ENCODE measurements at places on chromosomes 11 and 22.

- DNase-seq: peak; percentile 49
These were observed 186.6 kb downstream of the ADAMTS15 start for GRCh38 chr11:130634961-130635473.

GRCh38 chr11:118607401-118608359 is at the start of gene PHLDB1:
PHLDB1 (plus strand) TSS chr11:118607615; CDS start chr11:118613837, 6,222 bp downstream.
- peak; percentile 72 for DNase-seq

DNA sequence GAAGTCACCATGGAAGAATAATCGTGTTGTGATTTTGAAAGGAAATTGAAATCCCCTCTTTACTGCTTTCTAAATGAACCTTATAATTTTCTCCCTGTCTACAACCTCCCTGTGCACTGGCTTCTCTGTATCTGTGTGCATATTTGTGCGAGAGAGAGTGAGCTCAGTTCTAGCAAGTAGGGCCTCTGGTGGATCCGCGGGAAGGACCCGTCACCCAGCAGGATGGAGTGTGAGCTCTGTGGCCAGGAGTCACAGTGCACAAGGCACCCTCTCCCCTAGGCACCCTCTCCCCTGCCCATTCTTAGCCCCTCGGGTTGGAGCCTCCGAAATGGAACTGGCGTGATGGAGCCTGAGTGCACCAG is 109.0 kb downstream of the TRIM29 start:
- DNase-seq: no peak

DNA sequence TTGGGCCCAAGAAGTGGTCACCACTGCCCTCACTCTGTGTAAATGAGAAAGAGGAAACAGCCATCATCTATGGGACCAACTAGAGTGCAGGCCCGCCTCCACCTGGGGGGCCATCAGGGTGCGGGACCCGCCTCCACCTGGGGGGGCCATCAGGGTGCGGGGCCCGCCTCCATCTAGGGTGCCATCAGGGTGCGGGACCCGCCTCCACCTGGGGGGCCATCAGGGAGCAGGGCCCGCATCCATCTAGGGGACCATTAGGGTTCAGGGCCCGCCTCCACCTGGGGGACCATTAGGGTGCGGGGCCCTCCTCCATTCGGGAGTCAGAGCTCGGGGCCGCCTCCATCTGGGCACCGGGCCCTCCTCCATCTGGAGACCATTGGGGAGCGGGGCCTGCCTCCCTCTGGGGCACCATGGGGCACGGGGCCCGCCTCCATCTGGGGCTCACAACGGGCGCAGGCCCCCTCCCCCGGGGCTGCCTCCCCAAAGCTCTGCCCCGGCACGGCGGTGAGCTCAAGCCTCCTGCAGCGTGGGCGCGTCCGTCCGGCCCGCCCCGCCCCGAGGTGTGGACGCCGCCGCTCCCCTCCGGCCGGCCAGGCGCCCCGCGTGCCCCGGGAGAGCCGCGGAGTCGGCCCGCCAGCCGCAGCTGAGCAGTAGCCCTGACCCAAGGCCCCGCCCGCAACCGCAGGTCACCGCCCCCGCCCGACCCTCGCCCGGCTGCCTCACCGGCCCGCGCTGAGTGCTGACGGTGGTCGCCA is 512 bp downstream of the TOLLIP start:
- no peak for DNase-seq

- peak; percentile 14 for DNase-seq
These were observed 58.4 kb upstream of the RASSF10 start for GRCh38 chr11:12950670-12951069.

DNA sequence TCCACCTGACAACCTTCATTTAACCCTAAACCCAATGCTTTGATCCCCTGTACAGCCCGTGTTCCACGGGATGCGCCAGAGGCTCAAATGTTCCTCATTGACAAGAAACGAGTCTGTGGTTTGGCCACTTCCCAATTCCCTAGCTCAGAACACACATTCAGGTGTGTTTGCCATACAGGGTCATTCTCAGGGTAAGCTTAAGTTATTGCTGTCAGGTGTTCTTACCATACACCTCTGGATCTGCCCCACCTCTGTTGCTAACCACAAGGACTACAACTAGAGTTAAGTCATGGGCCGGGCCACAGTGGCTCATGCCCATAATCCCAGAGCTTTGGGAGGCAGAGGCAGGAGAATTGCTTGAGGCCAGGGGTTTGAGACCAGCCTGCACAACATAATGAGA is 45.6 kb upstream of the POLD3 start:
- no peak for DNase-seq

DNA sequence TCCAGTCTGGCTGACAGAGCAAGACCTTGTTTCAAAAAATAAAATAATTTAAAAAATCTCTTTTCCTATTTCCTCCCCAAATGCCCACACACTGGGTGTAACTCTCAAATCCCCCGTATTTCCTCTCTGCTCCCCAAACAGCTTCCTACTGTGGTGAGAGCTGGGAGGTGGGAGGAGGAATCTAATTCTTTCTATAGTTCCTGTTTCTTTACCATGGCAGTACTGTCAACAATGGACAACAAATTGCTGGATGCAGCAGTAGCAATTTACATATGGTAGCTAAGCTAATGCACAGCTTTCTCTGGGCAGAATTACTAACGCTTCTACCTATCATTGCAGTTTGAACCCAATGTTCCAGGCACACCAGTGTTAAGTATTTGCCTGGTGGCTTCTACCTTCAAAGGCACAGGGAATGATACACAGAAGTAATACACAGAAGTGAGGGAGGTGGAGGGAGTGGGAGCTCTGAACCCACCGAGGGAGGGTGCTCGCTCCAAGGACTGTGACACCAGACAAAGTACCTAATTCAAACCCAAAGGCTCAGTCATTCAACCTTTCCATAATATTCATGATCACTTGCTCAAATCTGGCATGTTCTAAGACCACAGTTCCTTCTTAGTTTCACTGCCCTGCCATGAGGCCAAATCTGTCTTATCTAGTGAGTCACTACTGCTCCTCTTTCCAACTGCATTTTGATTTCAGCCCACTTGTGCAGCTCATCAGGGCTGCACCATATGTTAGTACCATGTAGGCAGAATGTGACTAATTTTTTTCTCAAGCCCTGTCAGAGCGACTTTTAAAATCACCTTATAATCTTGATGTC is 37.9 kb downstream of the CELF1 start:
- DNase-seq: peak; percentile 81

- no peak for DNase-seq
These were observed 32.5 kb upstream of the GRAMD4 start for GRCh38 chr22:46587492-46588278.

DNA sequence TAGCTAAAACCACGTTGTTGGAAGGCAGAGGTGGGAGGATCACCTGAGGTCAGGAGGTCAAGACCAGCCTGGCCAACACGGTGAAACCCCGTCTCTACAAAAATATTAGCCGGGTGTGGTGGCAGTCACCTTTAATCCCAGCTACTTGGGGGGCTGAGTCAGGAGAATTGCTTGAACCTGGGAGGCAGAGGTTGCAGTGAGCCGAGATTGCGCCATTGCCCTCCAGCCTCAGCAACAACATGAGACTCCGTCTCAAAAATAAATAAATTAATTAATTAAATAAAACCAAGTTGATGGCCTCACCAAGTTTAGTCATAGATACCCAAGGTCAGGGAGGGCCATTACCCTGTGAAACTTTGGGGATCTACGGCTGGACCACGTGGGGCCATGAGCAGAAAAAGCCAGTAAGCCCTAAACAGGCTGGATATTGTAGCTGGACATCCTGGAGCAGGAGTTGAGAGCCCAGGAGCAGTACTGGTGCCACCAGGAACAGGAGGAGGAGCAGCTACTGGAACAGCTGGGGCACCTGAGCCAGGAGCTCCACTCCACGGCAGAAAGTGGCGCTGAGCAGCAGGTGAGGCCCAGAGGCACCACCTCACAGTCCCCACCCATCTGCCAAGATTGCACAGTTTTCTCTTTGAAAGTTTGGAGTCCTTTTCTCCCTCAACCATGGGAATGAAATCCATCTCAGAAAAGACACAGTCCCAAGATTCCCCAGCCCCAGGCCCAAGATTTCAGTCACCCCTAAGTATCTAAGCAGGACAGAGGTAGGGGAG is 50.5 kb downstream of the BTG4 start:
- DNase-seq: no peak

DNA sequence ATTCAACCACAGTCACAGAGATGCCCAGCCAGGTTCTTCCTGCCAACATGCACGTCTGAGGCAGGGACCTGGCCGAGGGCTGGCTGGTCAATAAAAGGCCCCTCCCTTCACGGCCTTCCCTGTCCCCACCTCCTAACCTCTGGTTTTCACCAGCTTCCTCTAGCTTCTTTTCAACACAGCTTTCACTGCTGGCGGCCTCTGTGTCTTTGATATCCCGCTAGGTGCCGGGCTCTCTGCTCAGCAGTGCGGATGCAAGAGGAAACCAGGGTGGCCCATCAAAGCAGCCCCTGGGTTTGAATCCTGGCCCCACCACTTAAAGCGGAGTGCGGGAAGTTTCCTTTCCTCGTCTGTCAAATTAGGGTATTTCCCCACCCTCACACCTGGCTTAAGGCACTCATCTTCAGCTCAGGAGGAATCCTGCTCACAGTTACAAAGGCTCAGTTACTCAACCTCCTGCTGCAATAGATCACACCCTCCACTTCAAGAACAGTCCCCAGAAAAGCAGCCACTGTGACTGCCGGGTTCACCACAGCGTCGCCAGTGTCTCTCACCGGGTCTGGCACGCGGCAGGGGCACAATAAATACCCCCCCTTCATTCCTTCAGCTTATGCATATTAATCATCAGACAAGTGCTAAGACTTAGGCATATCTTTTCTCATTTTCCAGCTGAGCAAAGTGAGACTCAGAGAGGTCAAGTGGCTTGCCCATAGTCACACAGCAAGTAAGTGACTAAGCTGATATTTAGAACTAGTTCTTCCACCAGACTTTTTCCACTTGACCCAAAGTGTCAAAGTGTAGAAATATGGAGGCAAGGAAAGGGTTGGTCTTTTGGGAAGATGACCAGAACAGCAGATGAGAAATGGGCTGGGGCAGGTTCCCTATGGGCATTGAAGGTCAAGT is 45.7 kb downstream of the TXN2 start:
- DNase-seq: no peak

GRCh38 chr11:925158-925495 is 543 bp upstream of the AP2A2 start:
- no peak for DNase-seq

DNA sequence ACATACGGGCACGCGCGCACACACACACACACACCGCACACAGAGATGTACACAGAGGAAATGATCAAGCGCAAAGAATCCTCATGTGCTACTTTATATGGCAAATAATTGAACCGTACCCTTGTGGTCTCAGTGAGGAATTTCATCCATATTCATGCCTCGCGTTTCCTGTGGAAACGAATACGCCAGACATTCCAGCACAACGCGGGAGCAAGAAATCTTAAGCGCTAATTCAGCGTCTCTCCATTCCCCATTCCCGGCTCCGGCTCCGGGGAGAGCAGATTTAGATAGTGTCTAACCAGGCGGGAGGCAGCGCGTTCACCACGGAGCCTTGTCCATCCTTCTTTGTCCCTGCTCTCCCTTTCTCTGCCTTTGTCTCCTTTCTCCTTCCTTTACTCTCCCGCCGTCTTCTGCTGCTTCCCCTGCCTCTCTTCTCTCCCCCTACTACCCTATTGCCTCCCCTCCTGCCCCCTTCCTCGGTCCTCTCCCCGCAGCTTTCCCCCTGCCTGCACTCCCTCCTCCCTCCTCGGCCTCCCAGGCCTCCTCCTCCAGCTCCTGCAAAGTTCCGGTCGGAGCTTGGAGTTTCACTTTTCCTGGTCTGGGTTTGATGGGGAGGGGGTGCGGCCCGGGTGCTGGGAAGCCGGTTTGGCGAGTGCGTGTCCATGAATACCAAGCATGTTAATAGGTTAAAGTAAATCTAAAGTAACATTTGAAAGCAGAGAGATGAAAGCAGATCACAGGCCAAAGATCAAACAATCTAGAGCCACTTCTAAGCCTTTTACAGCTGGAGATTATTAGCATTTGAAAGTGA is 579.3 kb downstream of the BUD13 start:
- peak; percentile 55 for DNase-seq

- no peak for DNase-seq
These were observed 19.4 kb upstream of the APLP2 start for GRCh38 chr11:130050257-130050656.

DNA sequence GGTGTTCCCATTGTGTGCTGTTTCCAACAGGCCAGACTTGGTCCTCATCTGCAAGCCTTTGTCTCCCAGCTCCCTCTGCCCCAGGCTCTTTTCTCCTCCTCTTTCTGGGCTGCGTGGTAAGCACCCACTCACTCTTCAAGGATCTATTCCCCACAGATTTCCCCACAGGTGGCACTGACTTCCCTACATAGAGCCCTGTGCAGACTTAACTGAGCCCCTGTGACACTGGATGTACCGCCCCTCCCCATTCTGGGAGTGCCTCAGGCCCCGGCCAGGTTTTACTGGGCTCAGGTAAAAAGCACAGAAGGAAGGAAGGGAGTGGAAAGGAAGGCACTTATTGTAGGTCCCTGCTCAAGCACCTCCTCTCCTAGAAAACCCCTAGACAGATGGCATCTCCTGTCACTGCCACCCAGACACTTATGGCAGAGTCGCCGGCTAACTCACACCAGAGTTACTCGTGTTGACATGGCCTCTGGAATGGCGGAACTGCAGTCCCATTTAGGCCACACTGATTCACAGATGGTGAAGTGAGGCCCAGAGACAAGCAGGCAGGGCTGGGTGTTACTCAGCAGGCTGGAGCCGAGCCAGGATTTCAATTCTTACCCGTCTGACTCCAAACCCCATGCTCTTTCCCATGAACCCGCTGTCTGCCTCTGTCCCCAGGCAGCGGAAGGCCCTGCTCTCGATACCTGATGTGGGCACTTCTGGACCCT is 47.2 kb downstream of the LRRC32 start:
- DNase-seq: peak; percentile 54
